SW 1271 (cell line): ENCODE measurements at places on chromosomes 7 and 10.

- DNase-seq, result no peak
Measured at GRCh38 chr10:59708816-59709394, 745 bp downstream of the SLC16A9 start.

DNA sequence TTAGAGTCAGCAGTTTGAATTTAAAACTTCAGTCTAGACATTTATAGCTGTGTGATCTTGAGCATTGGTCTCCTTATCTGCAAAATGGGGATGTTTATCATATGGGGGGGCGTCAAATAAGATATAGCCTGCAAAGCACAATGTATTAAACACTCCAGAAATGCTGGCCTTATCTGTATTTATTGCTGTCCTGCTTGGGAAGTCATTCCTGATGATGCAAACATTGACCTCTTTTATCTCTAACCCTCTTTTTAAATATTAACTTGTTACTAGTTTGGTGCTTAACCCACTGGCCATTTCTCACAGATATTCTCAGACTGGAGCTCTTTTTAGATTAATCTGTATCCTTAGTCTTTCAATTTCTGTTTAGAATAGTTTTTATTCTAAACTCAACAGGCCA is 13.2 kb downstream of the MRPS33 start:
- DNase-seq, result no peak

- DNase-seq, result no peak
Measured at GRCh38 chr10:54441275-54441674, 359.8 kb downstream of the PCDH15 start.

GRCh38 chr10:62352356-62352970 is 21.7 kb upstream of the ZNF365 start:
- DNase-seq, result no peak

- DNase-seq, result no peak
Measured at GRCh38 chr10:2957785-2958184, 109.6 kb upstream of the PFKP start.

GRCh38 chr10:29630205-29631048 is 4.3 kb downstream of the SVIL start:
- no peak for DNase-seq
